ENCODE measurements at places on chromosomes 7 and 10. TPM values are rescaled to one million over a fixed set of nuclear protein-coding genes. Genes with fewer than 3 reads are reported as not detected.

Gene STEAP1
- 10.4 TPM for polyA plus RNA-seq

Gene NPC1L1
- polyA plus RNA-seq, result 3.3 TPM

Gene OR2A42
- 1.2 TPM for polyA plus RNA-seq

Gene CPA2
- polyA plus RNA-seq, result 0.28 TPM

Gene NPFFR1
- 0.14 TPM for polyA plus RNA-seq
